Parietal lobe (tissue), 2 donors: ENCODE measurements at places on chromosomes 2 and 18. TPM values are rescaled to one million over a fixed set of nuclear protein-coding genes. Genes with fewer than 3 reads are reported as not detected.

Gene LINC00305
- not detected for total RNA-seq

Gene IL1F10
- not detected for total RNA-seq

Gene MC4R
- total RNA-seq = 1.3 TPM

Gene SRD5A2
- not detected for total RNA-seq

Gene CHMP1B
- 54.5 TPM for total RNA-seq

Gene IL36B
- not detected for total RNA-seq

Gene SKA1
- total RNA-seq = 1.9 TPM

Gene GPR39
- 10.0 TPM for total RNA-seq

Gene C2orf78
- not detected for total RNA-seq

Gene SCN3A
- 313 TPM for total RNA-seq
